IPS DF 6.9 (cell line): ENCODE measurements at places on chromosomes 7 and 10.

DNA sequence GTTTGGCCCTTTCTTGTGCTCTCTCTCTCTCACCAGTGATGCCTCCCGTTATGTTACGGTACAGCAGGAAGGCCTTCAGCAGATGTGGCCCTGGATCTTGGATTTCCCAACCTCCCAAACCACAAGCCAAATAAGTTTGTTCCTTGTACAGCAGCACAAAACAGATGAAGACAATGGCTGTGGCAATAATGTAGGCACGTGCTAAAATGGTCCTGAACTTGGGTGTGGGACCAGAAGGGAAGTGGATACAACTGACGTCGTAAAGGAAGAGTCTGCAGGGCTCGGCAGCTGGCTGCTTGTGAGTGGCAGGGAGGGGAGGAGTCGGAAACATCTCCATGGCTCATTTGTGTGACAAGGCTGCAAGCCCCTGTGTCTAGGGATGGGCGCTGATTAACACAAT, 26.8 kb downstream of the PROSER2 start:
- DNase-seq = no peak

DNA sequence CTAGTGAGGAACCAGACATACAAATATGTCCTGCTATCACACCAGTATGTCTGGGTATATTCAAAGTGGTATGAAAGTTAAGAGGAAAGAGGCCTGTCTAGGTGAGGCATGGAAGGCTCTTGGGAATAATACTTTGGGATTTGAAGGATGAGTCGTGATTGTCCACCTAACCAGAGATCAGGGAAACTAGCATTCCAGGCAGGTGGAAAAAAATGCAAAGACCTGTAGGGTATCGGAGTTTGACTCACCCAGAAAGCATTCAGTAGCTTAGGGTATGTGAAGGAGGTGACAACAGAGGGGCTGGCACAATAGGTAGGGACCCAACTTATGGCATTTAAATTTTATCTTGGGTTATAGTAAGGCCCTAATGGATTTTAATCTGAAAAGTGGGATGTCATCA, 950 bp upstream of the GCC1 start:
- DNase-seq = no peak

- no peak for DNase-seq
These were observed 288.6 kb downstream of the NEBL start for GRCh38 chr10:20608503-20608902.

GRCh38 chr7:132242192-132242812, 334.0 kb downstream of the PLXNA4 start:
- no peak for DNase-seq

DNA sequence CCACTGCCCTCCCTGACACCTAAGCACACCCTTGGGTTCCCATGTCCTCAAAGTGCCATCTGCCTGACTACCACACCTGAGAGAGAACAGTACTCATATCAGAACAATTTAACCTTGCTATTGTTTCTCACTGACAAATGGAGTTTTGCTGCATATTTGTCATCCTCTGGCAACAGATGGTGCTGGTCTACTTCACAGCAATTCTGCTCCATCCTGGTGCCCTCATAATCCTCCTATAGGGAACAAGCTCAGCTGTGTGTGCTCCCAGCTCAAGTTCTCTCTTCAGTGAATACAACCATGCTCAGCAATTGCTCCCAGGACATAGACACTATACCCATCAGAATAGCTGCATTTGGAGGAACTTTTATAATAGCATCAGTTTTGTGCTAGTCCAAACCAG, 32.8 kb upstream of the ITGB1 start:
- DNase-seq = no peak

- no peak for DNase-seq
These were observed 134.0 kb downstream of the PRKAG2 start for GRCh38 chr7:151742713-151743480.

- no peak for DNase-seq
These were observed 9.1 kb downstream of the WDR86 start for GRCh38 chr7:151400626-151401315.

DNA sequence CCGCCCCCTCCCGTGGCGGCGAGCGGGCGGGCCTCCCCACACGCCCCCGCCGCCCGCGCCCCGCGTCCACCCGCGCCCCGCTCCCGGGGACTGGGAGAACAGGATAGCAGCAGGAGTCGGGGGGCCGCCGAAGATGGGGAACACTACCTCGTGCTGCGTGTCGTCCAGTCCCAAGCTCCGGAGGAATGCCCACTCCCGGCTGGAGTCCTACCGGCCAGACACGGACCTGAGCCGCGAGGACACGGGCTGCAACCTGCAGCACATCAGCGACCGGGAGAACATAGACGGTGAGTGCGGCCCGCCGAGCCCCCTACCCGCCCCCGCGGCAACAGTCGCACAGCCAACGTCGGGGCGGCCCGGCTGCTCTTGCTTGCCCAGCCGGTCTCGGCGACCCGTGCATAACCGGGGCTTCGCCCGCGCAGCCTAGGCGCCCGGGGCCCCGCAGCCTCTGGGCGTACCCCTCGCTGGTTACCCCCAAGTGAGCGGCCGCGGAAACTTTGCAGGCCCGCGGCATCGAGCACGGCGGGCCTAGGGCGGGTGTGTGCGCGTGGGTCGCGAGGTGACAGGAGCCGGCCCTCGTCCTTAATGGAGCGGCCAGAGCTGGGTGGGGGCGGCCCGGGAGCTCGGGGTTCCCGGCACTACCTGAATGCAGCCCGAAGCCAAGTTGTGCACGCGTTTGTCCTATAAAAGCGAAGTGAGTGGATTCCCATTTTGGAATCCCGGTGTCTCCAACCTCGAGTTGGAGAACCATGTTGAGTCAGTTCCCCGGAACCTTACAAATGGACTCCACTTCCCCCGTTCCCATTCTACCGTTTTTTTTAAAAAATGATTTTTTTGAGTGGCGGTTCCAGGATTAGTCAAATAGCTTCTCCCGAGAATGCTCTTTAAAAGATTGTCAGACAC, 863 bp downstream of the CCNY start:
- DNase-seq = no peak

DNA sequence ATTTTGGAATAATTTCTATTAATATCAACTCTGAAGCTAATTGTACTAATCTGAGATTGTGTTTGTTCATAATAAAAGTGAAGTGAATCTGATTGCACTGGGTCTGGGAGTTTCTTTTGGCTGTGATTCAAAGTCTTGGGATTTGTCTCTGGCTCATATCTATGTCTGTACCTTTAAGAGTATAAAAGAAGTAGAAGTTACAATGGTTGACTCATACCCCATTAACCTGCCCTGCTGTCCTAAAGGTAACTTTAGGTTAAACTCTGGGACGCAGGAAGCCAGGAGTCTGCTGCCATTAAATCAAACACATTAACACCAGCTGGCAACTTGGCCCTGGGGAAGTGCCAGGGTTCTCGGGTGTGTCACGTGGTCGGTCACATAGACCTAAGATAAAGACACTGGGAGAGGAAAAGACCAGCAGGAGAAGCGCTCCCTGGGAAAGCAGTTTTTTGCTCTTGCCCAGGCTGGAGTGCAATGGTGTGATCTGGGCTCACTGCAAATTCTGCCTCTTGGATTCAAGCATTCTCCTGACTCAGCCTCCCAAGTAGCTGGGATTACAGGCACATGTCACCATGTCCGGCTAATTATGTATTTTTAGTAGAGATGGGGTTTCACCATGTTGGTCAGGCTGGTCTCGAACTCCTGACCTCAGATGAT, 17.8 kb downstream of the SCD start:
- DNase-seq = no peak

DNA sequence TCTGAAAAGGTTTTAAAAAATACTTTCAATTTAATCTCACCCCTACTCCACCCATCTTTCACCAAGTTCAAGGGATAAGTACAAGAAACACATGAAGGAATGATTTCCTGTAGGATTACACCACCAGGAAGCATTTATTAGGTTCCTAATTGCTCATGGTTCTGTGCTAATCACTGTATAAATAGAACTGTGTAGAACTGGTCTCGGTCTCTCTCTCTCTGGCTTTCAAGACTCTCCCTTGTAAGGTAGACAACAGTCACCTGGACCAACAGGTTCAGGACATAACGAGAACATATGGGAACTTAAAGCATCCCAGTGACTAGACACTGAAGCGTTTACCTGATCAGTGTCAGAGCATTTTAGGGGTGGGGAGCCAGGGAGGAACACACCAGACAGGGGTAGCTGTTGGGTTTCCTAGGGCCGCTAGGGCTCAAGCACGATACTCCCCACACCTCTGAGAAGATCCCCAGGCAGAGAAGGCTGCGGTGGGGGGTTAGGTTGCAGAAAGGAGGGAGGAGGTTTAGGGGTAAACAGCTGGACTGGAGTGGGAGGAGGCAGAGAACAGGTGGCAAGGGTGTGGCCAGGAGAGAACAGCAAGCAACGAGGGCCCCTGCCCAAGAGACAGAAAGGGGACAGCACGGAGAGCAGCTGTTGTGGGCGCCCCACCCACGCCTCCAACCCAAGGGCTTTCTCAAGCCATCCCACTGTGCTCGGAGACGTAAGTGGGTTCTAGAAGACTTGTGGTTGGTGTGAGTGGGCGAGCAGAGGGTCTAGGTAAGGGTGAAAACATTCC, 52.5 kb upstream of the USP6NL start:
- DNase-seq = no peak

DNA sequence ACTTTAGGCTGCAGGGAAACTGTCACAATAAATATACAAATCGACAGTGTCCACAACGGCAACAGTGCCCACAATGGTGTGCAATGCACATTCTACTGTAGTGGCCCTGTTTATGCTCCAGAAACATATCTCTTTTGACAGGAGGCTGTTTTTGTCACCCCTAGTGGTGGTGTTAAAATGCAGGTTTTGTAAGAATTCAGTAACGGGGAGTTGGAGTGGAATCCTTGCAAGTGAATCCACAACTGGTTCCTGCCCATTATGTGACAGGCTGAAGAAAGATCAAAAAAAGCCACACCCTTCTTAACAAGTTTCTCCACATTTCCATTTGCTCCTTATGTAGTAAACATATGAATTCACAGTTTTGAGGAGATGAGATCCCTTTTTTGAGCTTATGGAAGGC, 58.5 kb downstream of the BEND7 start:
- DNase-seq = no peak

GRCh38 chr10:49288341-49289065, 10.5 kb upstream of the C10orf71 start:
- DNase-seq = no peak

- DNase-seq = no peak
These were observed 9.4 kb downstream of the NOC3L start for GRCh38 chr10:94353336-94353735.

GRCh38 chr7:104535841-104536240, 207.4 kb downstream of the LHFPL3 start:
- DNase-seq = no peak

- no peak for DNase-seq
These were observed 626.5 kb upstream of the GALNT17 start for GRCh38 chr7:70505468-70505867.

- DNase-seq = no peak
These were observed 44.0 kb downstream of the ADK start for GRCh38 chr10:74194999-74195398.

- no peak for DNase-seq
These were observed 634.9 kb downstream of the CALN1 start for GRCh38 chr7:71777278-71777677.

DNA sequence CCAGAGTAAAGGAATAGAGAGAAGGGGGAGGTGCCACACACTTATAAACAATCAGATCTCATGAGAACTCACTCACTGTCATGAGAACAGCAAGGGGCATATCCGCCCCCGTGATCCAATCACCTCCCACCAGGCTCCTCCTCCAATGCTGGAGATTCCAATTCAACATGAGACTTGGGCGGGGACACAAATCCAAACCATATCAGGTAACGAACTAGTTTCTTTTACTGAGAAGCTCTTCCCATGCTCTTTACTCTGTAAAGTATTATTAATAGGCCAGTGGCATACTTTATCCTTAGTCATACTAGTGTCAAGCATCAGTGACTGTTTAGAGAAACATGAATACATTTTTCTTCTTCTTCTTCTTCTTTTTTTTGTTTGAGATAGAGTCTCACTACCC, 39.4 kb upstream of the ZNF488 start:
- no peak for DNase-seq

- no peak for DNase-seq
These were observed 311.0 kb upstream of the PODXL start for GRCh38 chr7:131867461-131867860.

- no peak for DNase-seq
These were observed 47.3 kb upstream of the TES start for GRCh38 chr7:116162992-116163391.

GRCh38 chr7:131076711-131077181, 250.9 kb upstream of the MKLN1 start:
- DNase-seq = no peak

DNA sequence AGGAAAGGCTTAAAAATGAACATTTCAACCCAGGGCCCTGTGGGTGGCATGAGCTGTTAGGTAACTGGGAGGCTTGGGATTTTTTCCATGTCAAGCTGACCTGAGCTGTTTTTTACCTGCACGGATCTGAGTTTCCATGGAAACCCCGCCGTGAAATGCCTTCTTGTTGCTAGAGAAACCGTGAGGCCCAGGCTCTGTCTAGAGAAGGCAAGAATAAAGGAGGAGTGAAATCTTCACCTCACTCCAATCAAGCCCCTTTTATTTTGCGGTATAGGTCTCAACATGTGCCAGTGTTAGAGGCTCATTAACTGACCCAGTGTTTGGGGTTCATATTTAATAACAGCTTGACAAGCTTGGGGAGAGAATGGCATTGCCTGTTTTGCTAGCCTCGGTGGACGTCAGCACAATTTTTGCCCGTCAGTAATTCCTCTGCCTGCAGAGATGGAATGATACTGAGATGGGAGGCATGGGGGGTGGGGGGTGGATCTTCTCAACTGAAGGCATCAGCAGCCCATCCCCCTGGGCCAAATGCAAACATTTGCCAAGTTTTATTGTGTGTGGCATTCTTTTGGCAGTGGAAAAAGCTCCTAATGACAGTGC, 48.9 kb upstream of the PDCD4 start:
- DNase-seq = peak; percentile 22

DNA sequence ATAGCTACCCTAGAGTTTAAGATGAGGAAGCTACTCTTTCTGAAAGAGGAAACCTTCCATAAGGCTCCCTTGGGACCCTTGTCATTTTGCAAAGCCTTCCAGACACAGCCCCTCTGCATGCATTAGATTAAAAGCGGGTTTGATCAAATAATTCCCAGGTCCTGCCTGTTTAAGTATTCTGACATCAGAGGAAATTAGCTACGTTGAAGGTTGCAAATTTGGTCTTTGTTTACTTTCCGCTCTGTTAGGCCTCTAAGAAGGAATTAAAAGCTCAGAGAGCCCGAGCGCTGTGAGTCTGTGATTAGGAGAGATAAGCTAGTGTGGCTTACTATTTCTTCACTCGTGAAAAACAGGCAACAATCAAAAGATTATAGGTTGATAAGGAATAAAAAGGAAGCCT, 1.4 kb upstream of the THSD7A start:
- DNase-seq = no peak

GRCh38 chr10:110781139-110781538, 90.6 kb upstream of the PDCD4 start:
- DNase-seq = no peak

- no peak for DNase-seq
These were observed 141.9 kb downstream of the CACNB2 start for GRCh38 chr10:18282094-18282493.
